ENCODE measurements at places on chromosomes 3 and 15. TPM values are rescaled to one million over a fixed set of nuclear protein-coding genes. Genes with fewer than 3 reads are reported as not detected.

Gene PIF1
- total RNA-seq: 28.8 TPM

Gene ZSCAN2
- 7.4 TPM for total RNA-seq

Gene BBX
- total RNA-seq: 77.5 TPM

Gene COLQ
- 0.75 TPM for total RNA-seq

Gene ENTPD3
- not detected for total RNA-seq

Gene C3orf85
- total RNA-seq: not detected

Gene MKRN2OS
- total RNA-seq: not detected

Gene DISP2
- under 0.01 TPM for total RNA-seq
